ENCODE measurements at places on chromosomes 1 and 21. TPM values are rescaled to one million over a fixed set of nuclear protein-coding genes. Genes with fewer than 3 reads are reported as not detected.

FCGR3A gene
- polyA plus RNA-seq, result 11.9 TPM

GSTM5 gene
- polyA plus RNA-seq, result 9.6 TPM

HHIPL2 gene
- polyA plus RNA-seq, result not detected

DYNLT5 gene
- polyA plus RNA-seq, result 0.17 TPM

DONSON gene
- 17.6 TPM for polyA plus RNA-seq

AGBL4 gene
- 4.0 TPM for polyA plus RNA-seq

TTC24 gene
- polyA plus RNA-seq, result not detected

TMEM61 gene
- polyA plus RNA-seq, result 11.7 TPM

FAM163A gene
- 0.46 TPM for polyA plus RNA-seq

SPRR2G gene
- polyA plus RNA-seq, result not detected

OR2T11 gene
- not detected for polyA plus RNA-seq

WASF2 gene
- polyA plus RNA-seq, result 98.5 TPM

ADAMTS1 gene
- polyA plus RNA-seq, result 21.6 TPM

PEX19 gene
- 83.1 TPM for polyA plus RNA-seq

FCMR gene
- 3.6 TPM for polyA plus RNA-seq

USH2A gene
- 0.17 TPM for polyA plus RNA-seq

ADAM30 gene
- polyA plus RNA-seq, result not detected

TSPEAR gene
- polyA plus RNA-seq, result 2.4 TPM

FCGR2B gene
- polyA plus RNA-seq, result 1.7 TPM

LGR6 gene
- 0.66 TPM for polyA plus RNA-seq

PLA2G2F gene
- not detected for polyA plus RNA-seq

SPRR2A gene
- polyA plus RNA-seq, result not detected

RNU1-2 gene
- polyA plus RNA-seq, result not detected

FOXD3 gene
- 1.7 TPM for polyA plus RNA-seq

HCRTR1 gene
- not detected for polyA plus RNA-seq

CNST gene
- polyA plus RNA-seq, result 12.7 TPM

TLR5 gene
- 0.36 TPM for polyA plus RNA-seq

FMO1 gene
- 0.58 TPM for polyA plus RNA-seq

SWT1 gene
- polyA plus RNA-seq, result 1.4 TPM

NUDT4B gene
- 2.3 TPM for polyA plus RNA-seq

PTPRF gene
- polyA plus RNA-seq, result 147 TPM

LPGAT1 gene
- polyA plus RNA-seq, result 13.5 TPM

FYB2 gene
- not detected for polyA plus RNA-seq

NFASC gene
- polyA plus RNA-seq, result 54.4 TPM

FMO5 gene
- 4.5 TPM for polyA plus RNA-seq

BSND gene
- polyA plus RNA-seq, result 0.08 TPM

HENMT1 gene
- polyA plus RNA-seq, result 16.3 TPM

PGLYRP3 gene
- polyA plus RNA-seq, result not detected

S100A2 gene
- 1.5 TPM for polyA plus RNA-seq

CR1 gene
- 0.39 TPM for polyA plus RNA-seq

All from brain (organoid and tissue), 16 donors.